ENCODE measurements at places on chromosomes 1 and 21. TPM values are rescaled to one million over a fixed set of nuclear protein-coding genes. Genes with fewer than 3 reads are reported as not detected.

DNA sequence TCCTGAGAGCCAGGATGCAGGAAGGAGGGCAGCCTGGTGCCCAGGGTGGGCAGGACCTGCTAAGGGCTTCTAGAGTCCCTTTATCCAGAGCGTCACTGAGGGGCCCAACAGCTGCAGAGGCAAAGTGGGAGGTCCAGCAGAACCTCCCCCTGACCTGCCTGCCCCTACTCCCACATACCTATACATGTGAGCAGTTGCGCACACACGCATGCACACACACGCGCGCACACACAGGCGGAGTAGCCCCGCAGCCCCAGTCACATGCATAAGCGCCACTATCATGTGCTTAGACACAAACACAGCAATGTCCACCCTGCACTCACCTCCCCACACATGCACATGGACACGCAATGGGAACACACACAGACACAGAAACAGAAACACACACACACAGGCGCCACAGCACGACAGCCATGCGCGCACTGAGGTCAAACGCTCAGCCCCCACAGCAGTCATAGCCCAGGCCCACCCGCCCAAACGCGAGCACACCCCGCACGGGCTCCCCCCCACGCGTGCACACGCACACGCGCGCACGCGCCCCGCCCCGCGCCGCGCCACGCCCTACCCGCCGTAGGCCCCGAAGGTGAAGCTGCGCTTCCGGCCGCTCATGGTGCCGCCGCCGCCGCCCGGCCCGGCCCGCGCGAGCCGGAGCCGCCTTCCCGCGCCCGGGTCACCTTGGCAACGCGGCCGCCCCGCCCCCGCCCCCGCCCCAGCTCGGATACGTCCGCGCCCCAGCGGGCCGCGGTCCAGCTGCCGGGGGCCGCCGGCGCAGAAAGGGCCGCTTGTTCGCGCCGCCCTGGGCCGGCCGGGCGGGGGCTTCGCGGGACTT lies 17.7 kb downstream of the RAP1GAP start:
- DNase-seq: no peak

GRCh38 chr1:185377831-185378230 lies 60.8 kb upstream of the IVNS1ABP start:
- no peak for DNase-seq

DNA sequence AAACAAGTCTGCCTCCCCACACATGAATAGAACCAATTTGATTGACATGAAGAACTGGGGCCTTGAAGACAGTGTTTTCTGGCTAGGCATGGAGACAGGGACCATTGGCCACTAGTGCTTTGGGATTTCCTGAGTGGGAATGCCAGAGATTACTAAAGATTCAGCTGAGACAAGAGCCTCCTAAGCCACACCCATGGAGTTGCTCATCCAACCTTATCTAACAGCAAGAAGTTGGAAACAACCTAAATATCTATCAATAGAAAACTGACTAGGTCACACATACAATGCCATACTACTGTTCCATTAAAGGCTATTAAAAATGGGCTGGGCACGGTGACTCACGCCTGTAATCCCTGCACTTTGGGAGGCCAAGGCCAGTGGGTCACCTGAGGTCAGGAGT lies 184.1 kb downstream of the ZBTB18 start:
- no peak for DNase-seq

- peak; percentile 60 for DNase-seq
Observed at GRCh38 chr1:155871390-155871789, 12.0 kb downstream of the SYT11 start.

DNA sequence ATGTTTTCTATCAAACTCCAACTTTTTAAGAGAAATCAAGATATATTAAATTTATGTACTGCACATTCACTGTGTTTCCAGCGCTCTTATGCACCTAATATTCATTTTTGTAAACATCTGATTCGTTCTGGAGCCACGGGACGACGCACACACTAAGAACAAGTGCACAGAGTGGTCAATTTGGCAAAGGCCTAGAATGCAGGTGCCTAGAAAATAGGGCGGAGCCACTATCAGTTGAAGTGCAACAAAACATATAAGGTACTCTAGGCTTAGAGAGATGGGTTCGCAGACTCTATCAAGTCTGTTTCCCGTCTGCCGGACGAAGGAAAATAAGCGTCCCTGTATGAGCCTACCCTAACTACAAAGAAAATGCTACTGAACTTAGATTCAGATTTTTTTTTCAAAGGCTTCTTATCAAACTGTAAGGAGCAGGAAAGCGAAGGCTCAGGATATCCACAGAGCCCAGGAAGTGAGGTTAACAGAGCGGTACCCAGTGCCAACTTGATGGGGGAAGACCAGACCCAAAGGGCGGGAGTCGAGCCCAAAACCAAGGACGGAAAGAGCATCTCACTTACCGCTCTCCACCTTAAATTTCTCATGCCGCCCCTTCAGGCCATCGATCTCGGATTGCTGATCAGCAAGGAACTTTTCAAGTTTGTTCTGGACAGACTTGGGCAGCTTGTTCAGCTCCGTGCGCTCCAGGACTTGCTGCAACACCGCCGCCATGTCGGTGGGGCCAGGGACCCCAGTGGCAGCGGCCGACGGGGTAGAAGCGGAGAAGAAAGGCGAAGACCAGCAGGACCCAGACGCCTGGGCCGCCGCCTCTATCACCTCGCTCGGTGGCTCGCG lies 526 bp downstream of the TPR start:
- DNase-seq: no peak

DNA sequence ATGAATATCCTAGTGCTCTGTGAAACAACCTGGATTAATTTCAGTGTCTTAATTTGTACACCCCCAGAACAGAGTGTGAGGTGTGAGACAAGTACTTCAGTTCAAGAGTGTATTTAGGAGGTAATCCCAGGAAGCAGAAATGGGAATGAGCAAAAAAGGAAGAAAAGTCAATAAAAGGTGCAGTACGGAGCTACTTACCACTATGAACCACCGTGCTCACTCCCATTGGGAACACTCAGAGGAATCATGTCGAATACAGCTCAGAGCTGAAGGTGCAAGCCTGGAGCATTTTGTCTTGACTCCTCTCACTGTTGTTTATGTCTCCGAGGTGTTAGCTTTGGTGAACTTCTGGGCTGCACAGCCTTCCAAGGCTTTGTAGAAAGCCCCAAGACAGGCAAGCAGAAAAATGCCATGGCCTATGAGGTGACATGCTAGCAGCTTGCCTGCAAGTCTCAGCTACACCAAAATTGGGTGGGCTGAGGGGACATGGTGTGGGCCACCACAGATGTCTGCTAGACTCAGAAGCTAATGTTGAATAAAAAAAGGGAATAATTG lies 7.4 kb upstream of the SVBP start:
- no peak for DNase-seq

DNA sequence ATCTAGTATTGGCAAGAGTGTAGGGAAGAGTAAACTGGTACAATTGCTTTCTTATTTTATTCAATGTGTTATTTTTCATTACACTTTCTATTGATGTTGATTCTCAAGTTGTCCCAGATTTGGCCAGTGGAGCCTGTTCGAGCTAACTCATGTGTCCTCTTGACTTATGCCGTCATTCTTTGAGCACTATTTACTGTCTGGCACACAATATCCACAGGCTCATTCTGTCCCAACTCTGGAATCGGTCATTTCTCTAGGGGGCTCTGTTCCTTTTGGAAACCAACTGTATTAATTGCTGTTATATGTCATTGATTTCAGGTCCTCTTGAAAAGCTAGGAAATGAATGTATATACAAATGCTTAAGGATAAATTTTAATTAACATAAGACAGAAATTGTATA lies 22.4 kb upstream of the SFPQ start:
- no peak for DNase-seq

DNA sequence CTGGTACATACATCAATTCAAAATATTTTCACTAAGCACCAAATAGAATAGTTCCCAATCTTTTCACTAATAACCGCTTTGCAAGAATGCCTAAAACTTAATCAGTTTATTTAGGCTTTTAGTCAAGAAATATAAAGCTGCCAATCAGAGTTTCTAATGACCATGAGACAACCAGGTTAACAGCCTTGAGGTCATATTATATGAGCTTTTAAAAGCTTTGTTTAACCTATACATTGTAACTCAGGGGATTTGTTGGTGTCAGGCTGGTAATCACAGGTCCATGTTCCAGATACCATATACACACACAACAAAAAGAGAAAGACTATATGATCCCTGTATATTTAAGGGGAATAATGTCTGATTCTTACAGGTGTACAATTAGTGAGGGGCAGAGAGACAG lies 246.2 kb upstream of the ADGRL2 start:
- DNase-seq: no peak

- no peak for DNase-seq
Observed at GRCh38 chr1:39321979-39322378, 117.5 kb downstream of the MACF1 start.

GRCh38 chr1:40692429-40692895 lies 958 bp downstream of the NFYC start:
- DNase-seq: peak; percentile 59

DNA sequence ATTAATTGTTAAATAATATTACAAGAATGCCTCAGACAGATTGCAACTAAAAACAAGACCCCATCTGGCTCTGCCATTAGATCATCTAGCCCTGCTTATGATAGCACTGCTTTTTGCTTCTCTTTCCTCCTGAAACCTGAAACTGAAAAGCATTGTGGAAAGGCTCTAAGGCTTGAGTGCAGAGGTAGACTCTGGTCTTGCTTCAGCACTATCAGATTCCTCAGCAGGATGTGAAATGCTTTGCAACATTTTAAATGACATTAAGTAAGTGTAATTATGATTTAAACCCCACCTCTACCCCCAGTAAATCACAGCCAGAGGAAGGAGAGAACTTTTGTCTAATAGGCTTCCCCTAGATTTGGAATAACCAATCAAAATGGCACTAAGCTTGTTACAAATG lies 32.9 kb downstream of the PHC2 start:
- no peak for DNase-seq

DNA sequence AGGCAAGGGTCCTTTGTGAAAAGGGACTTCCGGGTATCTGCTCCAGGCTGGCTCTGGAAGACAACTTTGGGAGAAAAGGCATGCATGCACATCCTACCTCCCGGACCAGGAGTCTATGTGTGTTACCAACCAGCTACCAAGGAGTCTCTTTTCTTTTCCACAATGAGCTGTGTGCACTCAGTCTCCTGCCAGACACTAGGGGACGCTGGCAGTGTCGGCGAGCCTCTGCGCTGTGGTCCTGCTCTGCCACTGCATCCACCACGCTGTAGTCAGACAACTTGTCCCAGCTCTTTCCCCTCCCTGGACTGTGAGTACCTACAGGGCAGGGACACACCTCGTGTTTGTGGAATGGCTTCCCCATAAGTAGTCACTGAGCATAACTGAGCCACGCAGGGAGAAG lies 5.1 kb upstream of the SSR2 start:
- no peak for DNase-seq

DNA sequence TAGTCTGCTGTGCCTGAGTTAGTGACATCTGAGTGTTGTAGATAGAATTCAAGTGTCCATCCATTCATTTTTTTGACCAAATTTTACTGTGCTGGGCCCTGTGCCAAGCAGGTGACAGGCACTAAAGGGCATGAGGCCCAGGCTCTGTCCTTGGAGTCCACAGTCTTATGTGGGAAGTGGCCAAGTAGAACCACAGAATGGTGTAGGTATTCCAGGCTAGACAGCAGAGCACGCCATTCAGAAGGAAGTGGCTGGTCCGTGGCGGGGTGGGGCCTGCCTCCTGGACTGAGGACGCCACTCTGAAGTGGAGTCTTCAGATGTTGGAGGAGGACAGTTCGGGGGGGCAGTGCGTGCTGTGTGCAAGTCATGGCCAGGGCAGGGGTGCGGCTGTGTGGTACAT lies 68.9 kb upstream of the ACTL8 start:
- no peak for DNase-seq

DNA sequence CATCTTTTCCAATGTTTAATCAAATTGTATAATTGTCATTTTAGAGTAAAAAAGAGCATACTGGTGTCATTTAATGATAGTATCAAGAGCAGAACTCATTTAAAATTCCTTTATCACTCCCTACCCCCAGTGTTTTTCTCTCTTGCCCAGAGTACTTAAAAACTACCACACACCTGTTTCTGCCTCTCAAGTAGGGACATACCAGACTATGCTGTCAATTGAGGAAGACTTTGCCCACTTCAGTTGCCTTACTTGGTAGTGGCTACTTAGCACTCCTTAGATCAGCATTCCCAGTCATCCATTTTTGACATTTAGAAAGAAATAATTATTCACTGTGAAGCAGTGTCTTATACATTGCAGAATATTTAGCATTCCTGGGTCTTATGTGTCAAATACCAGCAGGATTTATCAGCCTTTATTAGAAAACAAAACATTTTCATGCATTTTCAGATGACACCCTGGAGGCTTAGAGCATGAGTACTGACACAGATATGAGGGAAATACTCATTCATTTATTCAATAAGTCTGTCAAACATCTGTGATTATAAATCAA lies 127.5 kb upstream of the RGS1 start:
- DNase-seq: no peak

- DNase-seq: no peak
Observed at GRCh38 chr1:163509114-163509513, 187.4 kb downstream of the NUF2 start.

DNA sequence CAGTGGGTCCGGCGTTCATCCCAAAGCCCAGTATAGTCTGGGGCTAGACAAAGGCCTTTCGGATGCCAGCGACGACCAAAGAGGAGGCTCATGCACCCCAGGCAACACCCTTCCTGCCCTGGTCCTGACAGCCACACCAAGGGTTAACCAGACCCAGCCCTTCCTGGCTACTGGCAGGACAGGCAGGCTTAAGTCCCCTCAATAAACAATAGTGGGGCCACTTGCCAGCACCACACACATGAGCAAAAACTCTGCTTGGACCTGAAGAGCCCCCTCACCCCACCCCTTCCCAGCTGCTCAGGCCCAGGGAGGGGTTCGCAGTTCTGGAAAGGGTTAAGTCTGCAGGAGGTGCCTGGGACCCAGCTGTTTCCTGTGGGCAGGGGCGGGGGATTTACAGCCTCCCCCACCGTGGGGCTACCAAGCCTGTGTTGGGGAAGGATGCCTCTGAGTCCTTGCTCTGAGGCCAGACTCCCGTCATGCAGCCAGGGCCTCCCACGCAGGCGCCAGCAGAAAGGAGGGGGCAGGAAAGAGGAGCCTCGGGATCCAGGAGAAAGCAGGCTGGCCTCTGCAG lies 18.2 kb downstream of the PHLDA3 start:
- DNase-seq: peak; percentile 76

GRCh38 chr1:175814885-175815284 lies 71.5 kb upstream of the TNR start:
- DNase-seq: no peak

LIN28A gene
- not detected for total RNA-seq

CELA2A gene
- not detected for total RNA-seq

ST7L gene
- total RNA-seq: 14.5 TPM

CHRNB2 gene
- total RNA-seq: 0.24 TPM

TNFAIP8L2 gene
- total RNA-seq: 4.8 TPM

EMC1 gene
- 30.7 TPM for total RNA-seq

VHLL gene
- not detected for total RNA-seq

ANGPTL3 gene
- total RNA-seq: not detected
